Stimulated activated CD4-positive, alpha-beta T cell treated with anti-CD3 and anti-CD28 coated beads, Interleukin-4, amount 100 ng/mL, for 48 hours (primary cell): ENCODE measurements at places on chromosomes 5 and 9.

DNA sequence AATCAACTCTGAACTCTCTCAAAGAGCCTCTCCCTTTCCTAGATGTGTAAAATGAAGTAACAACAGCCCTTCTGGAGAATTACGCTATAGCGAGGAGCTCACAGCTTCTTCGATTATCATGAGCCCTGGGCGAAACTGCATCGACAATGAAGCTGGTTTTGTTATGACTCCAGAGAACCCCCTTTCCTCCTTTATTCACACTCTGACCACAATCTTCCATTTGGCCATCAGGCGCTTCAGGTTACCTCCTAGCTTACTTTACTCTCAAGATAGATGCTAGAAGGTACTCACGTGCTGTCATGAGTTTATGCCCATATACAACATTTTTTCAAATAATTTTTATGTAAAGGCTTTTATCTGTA lies 362.7 kb upstream of the RFX3 start:
- no peak for DNase-seq

DNA sequence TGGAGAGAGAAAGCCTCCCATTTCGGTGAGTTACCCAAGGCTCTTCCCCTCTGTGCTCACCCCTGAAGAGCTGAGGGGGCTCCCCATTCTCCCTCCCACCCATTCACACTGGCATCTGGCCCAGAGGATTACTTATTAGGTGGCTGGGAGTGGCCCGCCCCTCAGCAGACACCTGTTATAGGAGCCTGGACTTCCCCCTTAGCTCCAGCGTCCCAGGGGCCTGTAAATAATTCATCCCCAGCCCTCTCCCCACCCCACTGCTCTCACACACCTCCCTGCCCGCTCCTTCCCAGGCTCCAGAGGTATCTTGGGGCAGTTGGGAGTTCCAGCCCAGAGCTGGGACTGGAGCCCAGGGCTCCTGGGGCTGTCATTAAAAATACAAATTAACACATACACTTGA lies 11.6 kb upstream of the SLC6A7 start:
- no peak for DNase-seq

DNA sequence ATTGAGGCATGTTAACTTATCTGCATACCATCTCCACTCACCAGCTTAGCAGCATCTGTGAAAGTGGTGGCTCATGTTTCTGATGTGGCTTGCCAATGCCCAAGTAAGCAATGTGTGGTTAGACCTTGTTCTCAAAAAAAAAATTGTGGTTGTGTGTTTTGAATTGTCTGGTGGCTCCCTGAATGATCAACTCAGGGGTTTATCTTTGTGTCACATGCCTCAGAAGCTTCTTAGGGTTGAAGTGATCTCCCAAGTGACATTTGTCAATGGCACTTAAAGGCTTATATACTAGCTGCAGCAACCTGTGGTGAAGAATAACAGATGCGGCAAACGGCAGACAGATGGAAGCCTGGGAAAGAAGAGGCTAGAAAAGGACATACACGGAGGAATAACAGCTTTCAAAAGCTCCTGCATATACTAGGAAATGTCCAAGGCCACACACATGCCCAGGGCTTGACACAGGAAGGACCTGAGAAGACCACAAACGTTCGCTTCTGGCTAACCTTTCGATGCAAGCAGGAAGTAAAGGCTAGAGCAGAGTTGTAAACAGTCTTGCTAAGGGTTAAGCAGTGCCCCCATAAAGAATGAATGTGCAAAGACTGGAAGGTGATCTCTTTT lies 42.2 kb upstream of the FSD1L start:
- peak; percentile 30 for DNase-seq

- DNase-seq = no peak
These were observed 37.9 kb downstream of the ADRB2 start for GRCh38 chr5:148864113-148864841.

GRCh38 chr5:149002053-149002452 lies 60.8 kb downstream of the SH3TC2 start:
- DNase-seq = no peak

DNA sequence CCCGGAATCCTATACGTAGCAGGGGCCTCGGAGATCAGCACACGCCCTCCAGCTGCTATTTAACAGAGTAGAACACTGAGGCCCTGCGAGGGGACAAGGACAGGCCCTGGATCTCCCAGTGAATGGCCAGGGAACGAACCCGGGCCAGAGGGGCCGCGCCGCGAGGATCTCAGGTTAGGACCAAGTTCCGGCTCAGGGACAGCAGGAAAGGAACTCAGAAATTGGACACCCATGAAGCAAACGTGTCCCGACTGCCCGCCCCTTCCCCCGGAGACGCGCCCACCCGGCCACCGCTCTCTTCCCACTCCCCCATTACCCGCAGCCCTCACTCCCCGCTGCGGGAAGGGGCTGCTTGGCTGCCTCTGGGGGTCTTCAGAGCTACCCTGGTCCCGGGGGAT lies 1.0 kb upstream of the FOXE1 start:
- DNase-seq = no peak

- no peak for DNase-seq
These were observed 4.0 kb upstream of the CMYA5 start for GRCh38 chr5:79685627-79686026.

DNA sequence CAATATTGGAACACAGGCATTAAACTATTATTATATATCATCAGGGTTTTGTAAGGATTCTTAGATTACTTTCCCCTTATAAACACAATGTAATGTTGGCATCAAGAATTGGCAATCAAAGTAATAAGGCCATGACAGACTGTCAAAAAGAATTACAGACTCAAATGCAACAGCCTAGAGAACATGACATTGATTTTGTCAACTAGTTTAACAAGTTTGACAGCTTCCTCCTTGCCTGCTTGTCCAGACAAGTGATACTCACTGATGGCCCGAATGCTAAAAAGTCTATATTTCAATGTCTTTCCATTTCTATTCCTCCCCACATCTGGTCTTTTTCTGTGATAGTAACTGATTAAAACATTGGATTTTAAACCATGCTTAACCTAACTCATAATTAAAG lies 6.4 kb upstream of the ANKRD31 start:
- no peak for DNase-seq

DNA sequence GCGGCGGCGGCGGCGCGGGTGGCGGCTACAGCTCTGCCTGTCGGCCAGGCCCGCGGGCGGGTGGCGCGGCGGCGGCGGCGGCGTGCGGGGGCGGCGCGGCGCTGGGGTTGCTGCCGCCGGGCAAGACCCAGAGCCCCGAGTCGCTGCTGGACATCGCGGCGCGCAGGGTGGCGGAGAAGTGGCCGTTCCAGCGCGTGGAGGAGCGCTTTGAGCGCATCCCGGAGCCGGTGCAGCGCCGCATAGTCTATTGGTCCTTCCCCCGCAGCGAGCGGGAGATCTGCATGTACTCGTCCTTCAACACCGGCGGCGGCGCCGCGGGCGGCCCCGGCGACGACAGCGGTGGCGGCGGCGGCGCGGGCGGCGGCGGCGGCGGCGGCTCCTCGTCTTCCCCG lies 296 bp downstream of the ZSWIM6 start:
- no peak for DNase-seq

- DNase-seq = no peak
These were observed 379.7 kb downstream of the MAT2B start for GRCh38 chr5:163885117-163885516.

- no peak for DNase-seq
These were observed 1.1 kb upstream of the ARHGEF28 start for GRCh38 chr5:73624888-73625287.

DNA sequence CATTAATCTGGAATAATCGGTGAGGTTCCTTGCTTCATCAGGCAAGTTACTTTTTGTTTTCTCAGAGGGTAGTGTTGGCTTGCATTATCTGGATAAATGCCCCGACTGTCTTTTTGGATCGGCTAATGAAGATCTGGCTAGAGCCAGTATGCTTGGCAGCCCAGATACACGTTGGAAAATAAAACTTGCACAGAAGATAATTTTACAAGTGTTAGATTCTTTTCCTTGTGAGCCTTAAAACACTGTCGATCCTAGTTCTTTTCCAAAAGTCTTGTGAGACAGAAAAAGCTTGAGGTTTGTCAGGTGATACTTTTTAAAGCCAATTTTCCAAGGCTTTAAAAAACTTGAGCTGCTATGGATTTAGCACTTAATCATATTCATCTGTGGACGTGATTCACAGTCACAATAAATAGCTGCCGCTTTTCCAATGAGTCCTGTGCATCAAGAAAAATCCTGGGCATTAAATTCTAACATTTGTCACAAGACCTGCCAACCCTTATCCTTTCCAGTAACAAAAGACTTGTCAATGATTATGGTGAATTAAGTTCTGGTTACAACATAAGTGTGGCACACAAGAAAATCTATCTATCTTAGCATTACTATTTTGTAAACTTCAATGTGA lies 68.5 kb downstream of the PRLR start:
- DNase-seq = no peak

- no peak for DNase-seq
These were observed 316.3 kb downstream of the GABRB2 start for GRCh38 chr5:161230221-161230620.

DNA sequence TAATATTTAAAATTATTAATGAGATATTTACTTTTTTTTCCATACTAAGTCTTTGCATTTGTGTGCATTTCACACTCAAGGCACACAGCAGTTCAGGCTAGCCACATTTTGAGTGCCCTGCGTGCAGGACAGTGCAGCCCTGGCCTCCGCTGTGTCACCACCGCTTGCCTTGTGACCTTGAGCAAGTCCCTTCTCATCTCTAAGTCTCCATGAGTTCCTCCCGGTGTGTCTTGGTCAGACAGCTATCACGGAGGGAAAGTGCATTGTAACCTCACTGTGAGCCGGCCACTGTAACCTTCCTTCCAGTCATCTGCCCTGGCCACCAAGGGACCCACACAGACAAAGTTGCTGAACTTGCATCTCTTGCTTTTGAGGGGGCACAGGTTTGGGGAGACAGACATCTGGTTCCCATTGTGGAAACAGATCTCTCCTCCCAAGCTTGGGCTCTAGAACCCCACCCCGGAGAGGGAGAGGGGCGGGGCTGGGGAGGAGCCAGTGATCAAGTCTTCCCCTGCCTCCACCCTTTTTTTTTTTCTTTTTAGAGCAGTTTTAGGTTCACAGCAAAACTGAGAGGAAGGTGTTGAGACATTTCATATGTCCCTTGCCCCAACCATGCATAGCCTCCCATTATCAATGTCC lies 96.8 kb downstream of the C9orf50 start:
- no peak for DNase-seq

DNA sequence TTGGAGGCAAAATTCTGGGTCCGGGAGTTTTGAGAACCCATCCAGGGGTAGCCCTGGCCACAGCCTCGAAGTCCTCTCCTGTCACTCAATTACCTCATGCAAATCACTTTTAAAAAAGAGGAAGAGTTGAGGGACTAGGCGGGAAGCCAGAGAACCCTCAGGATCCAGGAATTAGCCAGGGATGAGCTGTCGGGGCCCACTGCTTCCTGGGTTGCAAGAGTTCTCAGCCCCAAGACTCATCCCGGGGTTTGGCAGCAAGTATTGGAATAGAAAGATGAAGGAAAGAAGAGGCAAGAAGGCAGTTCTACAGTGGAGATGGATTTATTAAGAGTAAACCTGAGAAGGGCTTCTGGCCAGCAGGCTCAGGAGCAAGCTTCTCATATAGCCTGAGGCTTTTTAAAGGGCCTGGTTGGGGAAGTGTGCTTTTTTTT lies 25.6 kb downstream of the C9orf50 start:
- DNase-seq = no peak

- DNase-seq = no peak
These were observed 3.2 kb upstream of the C5orf63 start for GRCh38 chr5:127076315-127077129.

DNA sequence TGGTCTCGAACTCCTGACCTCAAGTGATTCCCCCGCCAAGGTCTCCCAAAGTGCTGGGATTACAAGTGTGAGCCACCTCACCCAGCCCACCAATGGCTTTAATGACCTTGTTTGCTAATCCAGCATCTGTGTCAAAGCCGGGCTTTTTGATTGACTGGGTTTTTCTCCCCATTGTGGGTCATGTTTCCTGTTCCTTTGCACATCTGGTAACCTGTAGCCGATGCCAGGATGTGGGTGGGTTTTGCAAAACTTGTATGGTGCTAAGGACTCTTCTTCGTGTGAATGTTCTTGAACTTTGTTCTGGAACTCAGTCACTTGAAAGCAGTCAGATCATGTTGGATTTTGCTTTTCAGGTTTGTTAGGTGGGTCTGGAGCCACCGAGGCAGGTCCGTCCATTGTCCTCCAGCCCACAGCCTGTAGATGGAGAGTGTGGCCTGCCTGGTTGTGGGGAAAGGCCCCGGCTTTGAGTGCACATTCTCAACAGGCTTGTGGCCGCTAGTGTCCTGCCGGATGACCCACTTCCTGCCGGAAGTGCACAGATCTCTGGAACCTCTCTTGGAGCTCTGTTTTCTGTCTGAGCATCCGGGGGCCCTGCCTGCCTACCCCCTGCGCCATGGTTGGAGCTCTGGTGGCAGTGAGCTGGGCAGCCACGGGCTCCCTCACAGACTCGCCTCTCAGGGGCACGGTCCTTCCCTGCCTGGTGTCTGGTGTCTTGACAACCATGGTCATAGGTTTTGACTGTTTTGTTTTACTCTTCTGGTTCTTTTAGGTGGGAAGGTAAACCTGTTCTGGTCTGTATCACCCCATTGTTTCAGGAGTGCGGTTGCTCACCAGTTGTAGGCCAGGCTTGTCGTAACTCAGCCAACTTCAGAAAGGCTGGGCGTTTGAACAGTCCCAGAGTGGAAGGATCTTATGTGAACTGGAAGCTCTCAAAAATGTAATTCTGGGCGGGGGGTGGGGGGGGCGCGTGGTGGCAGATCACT lies 69.6 kb upstream of the CACNA1B start:
- no peak for DNase-seq

GRCh38 chr5:142886211-142886610 lies 116.0 kb downstream of the ARHGAP26 start:
- DNase-seq = no peak

DNA sequence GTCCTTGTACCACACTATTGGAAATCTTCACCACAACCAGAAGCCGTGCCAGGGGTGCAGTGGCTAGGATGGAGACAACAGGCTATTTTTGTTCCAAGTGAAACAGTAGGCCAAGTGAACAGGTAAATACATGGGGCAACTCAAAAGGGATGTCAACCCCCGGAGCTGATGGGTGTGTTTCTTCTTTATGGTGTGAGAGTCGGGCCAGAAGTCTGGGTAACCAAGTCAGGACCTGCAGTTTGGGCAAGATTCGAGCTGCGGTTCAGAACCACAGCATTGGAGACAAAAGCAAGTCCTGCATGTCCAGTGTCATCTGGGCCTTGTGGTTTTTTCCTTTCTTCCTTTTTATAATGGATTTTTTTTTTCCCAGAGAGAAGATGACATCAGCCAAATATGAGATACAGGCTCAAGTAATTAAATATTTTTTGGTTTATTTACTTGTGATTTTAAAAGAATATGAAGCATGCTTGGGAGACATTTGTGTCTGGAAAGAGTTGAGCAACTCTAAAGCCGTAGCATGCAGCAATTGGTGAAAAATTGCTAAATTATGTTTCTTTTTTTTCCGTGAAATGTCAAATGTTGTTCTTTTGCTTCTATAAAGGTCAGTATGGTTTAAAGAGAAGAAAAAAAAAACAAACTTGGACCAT lies 261.6 kb downstream of the ARRDC3 start:
- no peak for DNase-seq

GRCh38 chr9:105413525-105413924 lies 34.3 kb upstream of the FSD1L start:
- no peak for DNase-seq

DNA sequence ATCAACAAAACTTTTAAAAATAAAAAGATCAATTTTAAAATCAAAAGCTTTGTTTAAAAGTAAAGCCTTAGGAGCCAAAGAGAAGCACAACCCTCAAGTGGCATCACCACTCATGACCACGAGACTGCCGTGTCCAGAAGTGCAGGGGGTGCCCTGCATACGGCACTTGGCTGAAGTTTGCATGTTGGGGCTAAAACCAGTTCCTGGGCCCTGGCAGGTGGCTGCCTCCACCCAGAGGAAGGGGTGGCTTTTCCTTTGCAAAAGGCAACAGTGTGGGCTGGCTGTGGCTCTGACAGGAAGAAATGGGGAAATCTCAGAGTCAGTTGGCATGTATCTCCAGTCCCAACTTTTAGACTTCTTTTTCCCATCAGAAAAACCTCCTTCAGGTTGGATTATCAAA lies 15.3 kb downstream of the TRMO start:
- DNase-seq = no peak
